ENCODE measurements at places on chromosomes 7 and 10.

DNA sequence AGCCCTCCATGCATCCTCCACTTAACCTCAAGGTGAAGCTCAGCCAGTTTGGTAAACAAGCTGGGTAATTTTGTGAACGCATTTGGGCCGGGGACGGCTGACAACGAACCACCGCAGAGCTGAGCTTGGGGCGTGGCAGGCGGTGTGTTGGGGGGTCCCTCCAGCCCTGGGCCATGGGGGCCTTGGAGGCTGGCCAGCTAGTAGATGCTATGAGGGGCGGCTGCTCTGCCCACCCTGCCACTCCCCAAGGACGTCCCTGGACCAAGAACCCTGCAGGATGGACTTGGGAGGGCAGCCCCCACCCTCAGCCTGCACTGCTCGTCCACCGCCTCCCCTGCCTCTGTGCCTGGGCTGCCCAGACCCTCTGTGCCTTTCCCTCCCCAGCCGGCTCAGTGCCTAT lies 12.0 kb upstream of the SCART1 start:
- DNase-seq = no peak

- no peak for DNase-seq
Measured at GRCh38 chr10:121158988-121159579, 307.9 kb downstream of the WDR11 start.

DNA sequence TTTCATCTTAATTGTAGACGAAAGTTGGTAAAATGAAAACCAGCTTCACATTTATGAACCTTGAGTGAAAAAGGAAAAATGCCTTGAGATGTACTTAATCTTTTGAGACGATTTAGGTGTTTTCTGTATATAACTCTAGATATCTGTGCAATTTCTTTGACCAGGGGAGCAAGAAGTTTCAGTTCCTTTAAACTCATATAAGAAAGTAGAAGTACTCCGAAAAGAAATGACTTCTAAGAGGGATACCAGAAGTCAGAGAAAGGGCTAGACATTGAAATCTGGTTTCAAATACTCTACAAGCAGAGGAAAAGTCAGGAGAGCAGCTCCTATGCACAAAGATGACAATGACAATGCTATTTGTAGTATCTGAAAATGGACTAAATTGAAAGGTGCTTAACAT lies 303.7 kb downstream of the BAMBI start:
- DNase-seq = no peak

DNA sequence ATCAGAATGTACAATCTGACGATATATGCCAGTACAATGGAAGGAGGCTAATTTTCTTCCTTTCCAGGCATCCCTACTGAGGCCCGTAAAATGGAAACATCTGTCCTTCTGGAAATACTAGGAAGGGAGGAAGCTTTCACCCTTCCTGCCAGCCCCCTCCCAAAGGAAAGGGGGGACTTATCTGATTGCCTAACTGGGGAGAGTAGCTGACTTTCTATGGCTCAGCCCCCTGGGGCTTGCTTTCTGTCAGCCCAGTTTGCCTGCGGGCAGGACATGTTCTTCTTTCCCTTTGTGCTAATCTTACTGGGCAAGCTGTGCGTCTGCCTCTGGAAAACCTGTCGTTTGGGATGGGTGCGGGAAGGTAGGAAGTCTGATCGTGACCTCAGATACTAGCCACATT lies 508.9 kb downstream of the SUGCT start:
- DNase-seq = no peak

DNA sequence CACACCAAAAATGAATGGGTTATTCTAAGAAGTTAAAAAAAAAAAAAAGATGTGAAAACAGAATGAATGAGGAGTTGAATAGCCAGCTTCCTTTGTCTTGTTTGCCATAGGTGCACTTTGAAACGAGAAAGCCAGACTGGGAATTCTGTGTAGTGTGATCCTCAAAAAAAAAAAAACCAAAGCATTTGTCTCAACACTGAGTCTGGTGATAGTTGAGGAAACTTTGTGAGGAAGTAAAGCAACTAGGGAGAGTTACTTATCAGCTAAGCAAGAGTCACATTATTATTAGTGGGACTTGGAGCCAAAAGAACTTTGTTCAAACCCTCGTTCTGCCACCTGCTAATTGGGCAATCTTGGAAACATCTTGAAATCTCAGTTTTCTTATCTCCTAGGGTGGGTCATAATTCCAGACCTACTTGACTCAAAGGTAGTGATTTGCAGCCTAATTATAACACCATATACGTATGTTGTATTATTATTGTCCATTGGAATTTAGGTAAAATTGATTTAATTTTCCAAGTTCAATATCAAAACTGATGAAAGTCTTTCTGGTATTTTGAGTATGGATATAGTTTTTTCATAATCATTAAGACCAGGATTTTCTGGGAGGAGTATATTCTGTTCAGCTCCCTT lies 99.8 kb upstream of the GJD4 start:
- no peak for DNase-seq

GRCh38 chr7:4748231-4748681 lies 27.2 kb upstream of the AP5Z1 start:
- no peak for DNase-seq

- peak; percentile 83 for DNase-seq
Measured at GRCh38 chr10:75187961-75188426, 22.6 kb upstream of the VDAC2 start.

DNA sequence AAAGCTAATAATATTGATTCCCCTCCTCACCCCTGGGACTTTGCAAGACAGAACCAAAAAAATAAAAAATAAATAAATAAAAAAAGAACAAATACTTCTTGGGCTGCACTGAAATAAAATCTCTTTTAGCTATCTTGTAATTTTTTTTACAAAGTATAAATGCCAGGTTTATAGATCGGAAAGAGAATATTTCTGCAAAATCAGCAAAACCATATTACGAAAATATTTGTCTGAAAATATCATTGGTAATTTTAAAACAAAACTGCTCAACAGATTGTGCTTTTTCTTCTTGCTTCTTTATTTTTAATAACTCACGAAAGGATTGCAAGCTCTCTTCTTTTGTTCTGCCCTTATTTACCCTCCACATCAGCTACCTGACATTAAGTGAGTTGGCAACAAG lies 213.3 kb downstream of the PLXDC2 start:
- no peak for DNase-seq
